ENCODE measurements at places on chromosomes 3 and 15.
A peak's percentile ranks its signal among the peaks of the same experiment; 100 is the strongest.

DNA sequence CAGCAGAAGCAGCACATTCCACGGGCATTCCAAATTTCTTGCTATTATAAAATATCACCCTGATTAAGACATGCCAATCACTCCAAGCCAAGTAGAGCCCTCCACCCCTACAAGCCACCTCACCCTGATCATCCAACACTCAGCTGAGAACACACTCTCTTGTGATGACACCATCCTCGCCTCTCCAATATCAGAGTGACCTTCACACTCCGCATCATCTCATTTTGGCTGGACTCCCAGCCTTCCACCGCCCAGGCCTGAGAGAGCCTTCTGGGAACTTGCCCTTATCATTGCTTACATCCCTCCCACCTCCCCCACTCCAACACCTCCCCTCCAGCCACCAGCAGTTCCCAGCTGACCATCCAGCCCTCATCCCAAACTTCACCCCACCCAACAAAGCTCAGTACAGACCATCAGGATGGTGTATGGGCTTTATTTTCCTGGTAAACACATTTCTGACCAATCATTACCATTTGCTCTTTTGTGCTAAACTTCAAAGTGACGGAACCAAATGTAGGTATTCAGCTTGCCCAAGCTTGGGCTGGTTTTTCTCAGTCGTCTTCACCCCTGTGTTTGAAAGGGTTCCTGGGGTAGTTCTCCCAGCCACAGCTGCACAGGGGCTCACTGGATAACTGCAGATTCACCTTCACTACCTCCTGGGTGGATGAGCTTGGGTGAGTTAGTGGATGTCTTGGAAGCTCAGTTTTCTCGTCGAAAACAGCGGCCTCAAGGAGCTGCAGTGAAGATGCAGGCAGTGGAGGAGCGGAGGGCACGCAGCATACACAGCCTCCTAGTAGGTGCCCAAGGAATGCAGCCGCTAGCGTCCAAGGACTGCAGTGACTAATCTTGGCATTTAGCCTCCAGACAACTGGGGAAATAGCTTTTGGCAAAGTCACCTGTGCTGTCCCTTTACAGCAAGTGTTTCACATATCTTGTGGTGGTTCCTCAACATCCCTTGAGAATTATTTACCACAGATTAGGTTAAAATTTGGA lies 115.1 kb downstream of the LIPC start:
- no peak for DNase-seq

GRCh38 chr15:40785814-40786213 lies 16.0 kb downstream of the C15orf62 start:
- DNase-seq = no peak

DNA sequence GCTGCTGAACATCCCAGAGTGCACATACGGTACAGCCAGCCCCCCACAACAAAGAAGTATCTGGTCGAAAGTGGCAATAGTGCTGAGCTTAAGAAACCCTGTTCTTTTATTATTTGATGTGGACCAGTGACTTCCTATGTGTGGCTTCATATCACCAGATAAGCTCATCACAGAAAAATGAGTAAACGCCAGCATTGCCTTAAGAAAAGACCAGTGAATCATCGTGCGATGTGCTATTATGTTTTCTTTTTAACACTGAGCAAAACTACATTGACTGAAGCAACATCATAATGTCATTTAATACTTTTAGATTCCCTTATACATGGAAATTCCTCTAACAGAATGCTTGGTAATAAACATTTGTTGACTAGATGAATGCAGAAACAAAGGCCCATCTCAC lies 45.2 kb upstream of the ARRDC4 start:
- no peak for DNase-seq

- DNase-seq = peak; percentile 35
Observed at GRCh38 chr3:58154626-58155449, 55.9 kb downstream of the DNASE1L3 start.

GRCh38 chr3:15360788-15361493 lies 28.6 kb upstream of the SH3BP5 start:
- DNase-seq = no peak

DNA sequence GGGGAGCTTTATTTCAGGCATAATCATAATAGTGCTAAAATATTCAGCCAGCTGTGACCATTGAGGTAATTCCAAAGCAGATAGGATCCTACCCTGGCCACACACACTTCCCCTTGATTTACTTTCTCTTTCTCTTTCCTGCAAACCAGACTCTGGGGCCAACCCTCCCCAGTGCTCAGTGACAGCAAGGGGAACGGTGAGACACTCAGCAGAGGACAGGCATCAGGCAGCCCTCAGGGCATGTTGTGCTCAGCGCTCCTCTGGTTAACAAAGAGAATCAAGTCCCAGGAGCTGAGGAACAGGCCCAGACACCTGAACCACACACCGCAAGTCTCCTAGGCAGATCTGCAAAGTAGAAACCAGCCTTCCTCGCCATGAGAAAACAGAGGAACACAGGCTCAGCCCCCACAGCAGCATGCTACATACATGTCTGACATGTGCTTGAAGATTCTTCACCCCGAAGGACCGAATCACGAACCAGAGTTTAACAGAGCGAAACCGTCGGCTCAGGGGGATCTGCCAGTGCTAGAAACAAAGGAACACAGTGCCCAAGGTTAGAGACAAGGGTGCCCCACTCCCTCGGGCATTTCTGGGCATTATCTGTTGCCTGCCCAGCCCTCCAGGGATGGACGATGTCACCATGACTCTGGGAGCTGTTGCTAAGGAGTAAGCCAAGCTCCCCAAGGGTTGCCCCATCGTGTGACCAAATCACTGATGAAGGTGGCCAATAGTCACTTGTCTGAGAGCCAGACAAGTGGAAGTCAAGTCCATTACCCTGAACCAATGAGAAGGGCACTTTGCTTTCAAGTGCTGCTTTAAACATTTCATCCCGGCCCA lies 17.5 kb downstream of the HDC start:
- DNase-seq = peak; percentile 30

- peak; percentile 30 for DNase-seq
Observed at GRCh38 chr3:174202116-174202515, 657.0 kb upstream of the NAALADL2 start.

DNA sequence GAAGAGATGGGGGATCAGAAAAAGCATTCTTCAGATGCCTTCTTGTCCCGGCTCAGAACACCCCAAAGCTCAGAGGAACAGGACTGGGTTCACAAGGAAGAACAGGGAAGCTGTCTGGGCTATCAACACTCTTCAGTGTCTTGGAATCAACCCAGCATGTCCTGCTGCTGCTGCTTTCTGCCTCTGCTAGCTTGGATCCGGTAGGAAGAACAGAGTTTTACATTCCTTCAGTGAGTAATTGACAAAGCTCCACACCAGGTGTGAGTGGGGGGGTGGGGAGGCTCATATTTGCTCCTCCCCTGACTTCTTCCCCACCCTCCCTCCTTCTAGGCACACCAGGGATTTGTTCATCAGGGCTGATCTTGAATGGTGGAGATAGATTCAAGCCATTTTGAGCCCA lies 13.1 kb upstream of the ETV5 start:
- DNase-seq = no peak

DNA sequence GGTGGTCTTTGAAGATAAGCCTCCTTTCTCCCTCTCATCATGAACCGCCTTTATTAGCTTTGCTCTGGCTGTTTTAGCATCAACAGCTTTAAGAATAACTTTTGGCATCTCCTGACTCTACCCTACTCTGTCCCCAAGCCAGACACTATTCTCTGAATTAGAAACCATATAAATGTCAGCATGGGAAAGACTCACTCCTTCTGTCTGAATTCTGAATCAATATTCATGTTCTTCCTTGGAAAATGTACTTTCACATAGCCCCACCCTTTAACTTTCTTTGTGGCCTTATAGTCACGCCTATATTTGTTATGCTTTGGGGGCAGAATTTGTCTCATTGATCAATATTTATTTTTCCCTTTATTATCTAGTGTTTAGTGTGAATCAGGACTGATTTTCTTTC lies 131.7 kb upstream of the NR2E3 start:
- no peak for DNase-seq

DNA sequence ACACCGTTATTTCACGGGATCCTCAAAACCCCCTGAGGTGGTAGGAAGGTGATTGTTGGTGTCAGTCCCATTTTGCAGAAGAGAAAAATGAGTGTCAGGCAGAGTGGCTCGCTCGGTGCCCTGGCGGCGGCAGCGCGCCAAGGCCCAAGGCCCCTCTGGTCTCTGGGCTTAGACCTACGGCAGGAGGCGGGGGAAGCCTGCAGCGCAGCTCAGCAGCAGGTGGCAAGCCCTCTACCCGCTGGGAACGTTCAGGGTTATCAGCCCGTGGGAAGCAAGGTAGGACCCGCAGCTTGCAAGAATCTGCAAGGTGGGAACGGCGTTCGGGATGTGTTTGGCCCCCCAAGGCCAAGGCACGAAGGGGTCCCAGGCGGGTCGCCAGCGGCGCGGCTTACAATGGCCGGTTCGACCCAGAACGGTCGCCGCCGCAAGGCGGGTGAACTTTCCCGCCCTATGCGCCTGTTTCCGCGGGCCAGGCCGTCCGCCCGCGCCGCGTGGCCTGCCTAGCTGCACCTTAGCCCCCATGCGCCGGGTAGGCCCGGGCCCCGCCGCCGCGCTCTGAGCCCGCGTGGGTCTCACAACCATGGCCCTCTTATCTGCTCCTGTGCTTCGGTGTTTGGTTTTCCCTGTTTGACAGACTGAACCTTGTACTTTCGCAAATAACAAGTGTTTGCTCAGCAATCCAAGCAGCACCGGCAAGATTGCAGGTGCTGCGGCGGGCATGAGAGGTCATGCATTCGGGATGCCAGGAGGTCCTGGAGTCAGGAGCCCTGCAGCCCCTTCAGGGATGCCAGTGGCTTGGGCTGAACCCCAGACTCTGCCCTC lies 39.7 kb downstream of the CCNL1 start:
- no peak for DNase-seq

DNA sequence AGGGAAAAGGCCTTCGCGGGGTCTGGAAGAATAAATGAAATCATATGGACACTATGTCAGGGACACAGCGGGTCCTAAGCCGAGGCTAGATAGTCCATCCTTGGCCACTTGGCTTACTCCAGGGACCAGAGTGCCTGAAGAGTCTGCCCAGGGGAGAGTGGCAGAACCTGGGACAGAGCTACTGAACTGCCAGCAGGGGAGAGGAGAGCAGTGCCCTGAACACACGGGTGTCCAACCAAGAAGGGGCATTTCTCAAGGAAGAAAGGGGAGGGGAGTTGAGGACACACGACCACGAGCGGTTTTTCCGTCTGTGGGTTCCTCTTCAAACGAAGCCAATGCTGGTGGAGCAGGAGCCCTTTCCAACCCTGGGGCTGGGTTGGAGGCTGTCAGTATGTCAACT lies 1.0 kb downstream of the ACAN start:
- DNase-seq = no peak

DNA sequence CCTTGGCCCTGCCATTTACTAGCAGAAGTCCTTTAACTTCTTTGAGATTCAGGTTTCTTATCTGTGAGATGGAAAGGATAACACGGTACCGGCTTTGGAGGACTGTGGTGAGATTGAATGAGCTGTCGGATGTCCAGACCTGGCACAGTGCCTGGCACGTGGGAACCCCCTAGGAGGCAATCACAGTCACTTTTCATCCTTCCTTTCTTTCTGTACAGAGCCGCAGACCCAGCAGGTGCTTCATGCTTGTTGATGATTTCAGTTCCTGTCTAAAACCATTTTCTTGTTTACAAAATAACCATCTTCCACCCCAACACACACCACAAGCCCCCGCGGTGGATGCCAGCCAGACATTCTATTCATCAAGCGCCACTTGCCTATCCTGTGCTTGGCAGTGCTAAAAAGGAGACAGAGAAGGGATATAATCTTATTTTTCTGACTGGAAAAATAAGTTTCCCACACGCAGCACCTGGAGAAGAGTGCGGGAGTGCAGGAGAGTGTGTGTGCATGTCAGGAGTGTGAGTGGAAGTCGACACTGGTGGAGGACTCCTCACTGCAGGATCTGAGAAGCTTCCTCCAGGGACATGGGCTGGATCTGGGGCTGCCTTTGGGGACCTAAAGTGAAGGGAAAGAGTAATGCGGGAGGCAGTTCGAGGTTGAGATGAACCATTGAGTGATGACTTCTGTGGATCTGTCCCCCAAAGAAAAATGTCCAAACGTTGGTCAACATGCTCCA lies 85.7 kb downstream of the ST6GAL1 start:
- DNase-seq = no peak

GRCh38 chr3:186998937-186999368 lies 68.6 kb downstream of the ST6GAL1 start:
- no peak for DNase-seq

DNA sequence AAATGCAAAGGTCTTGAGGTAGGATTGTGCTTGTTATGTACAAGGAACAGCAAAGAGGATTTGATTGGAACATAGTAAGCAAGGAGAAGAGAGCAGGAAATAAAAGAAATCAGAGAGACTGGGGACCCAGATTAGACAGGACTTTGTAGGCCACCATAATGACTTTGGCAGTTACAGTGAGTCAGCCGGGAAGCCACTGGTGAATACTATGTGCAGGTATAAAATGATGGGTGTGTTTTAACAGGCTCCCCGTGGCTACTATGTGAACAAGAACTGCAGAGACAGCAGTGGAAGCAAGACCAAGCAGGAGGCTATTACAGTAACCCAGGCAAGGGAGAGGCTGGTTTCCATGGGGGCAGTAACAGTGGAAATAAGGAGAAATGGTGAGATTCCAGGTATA lies 55.2 kb downstream of the NPTN start:
- DNase-seq = no peak

- no peak for DNase-seq
Observed at GRCh38 chr3:32542807-32543206, 27.9 kb downstream of the DYNC1LI1 start.

- no peak for DNase-seq
Observed at GRCh38 chr3:166444756-166445155, 607.5 kb upstream of the BCHE start.

DNA sequence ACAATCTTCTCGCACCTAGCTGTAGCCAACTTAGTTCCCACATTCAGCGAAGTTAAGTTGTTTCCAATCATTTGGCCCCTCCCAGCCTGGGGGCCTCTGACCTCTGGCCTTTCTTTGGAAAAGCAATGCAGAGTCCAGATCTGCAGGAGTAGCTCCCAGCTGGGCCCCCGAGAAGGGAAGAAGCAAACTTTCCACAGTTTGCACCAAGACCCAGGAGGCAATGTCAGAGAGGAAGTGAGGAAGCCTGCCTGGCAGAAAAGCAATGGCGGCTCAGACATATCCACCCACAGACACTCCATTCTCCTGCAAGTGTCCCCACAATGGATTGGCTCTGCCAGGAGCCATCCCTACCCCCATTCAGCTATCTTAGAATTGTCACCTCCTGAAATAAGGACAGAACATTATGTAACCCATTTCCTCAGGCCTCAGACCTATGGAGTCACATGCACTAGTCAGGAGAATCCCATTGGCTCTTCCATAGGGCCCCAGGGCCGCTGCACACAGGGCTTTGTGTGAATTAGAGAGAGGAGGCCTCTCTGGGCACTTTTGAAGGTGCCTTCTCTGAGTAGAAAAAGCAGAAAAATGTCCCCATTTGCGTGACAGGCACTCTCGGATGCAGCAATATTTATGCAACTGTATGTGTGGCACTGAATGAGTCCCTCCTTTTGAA lies 3.0 kb upstream of the BUB1B start:
- DNase-seq = no peak

Data from Ammon's horn (tissue), 1 donor.